ENCODE measurements at places on chromosomes 2 and 18. TPM values are rescaled to one million over a fixed set of nuclear protein-coding genes. Genes with fewer than 3 reads are reported as not detected.

The ALKAL2 gene
- total RNA-seq = 14.3 TPM

GRCh38 chr18:22293417-22293816 lies 124.0 kb downstream of the GATA6 start:
- DNase-seq = no peak

- DNase-seq = no peak
These were observed 18.8 kb upstream of the CD207 start for GRCh38 chr2:70854411-70854810.

DNA sequence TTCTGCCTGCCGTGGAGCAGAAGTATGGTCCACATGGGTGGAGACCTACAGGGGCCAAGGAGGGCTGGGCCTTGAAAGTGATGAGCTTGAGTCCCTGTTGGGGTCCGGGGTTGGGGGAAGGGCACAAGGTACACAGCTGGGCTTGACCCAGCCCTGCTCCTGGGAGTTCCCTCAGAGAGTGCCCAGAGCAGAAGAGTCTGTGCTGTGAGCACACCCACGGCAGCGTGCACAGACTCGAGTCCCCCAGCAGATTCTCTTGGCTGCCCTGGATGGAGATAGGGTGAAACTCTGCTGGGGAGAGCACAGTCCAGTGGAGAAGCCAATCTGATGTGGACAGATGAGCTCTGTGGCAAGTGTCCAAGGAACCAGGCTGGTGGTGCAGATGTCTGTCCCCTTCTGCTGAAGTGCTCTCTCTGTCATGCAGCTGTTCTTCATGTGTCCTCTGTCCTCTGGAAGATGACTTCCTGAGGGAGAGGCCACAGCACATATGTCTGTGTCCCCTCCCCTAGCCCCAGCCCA lies 27.5 kb downstream of the INPP4A start:
- no peak for DNase-seq
